ENCODE measurements at places on chromosomes 5 and 9.
A peak's percentile ranks its signal among the peaks of the same experiment; 100 is the strongest.

DNA sequence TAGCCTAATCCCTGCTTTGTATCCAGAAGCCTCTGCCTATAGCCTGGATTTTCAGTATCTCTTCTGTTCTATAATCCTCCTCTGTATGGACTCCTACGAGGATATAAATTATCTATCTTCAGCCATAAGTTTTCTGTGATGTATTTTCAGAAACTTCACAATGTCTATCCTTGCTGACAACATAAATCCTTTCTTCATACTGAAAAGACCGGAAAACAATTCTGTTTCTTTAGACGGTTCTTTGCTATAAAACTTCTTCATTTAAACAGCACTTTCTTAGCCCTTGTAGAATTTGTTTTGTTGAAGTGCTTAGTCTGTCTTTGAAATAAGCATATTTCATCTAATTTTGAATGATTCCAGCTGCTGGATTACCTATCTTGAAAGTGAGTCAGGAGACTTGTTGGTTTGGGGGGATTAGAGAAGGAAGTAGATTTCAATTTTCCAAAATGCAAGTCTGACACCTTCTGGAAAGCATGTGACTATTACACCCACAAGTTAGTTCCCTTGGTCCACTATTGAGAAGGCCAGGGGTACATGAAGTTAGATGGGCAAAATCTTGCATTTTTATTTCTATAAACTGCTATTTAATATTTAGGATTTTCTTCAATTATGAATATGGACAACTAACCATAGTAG, 96.3 kb upstream of the RANBP3L start:
- no peak for DNase-seq

- no peak for DNase-seq
Observed at GRCh38 chr9:68719847-68720246, 14.8 kb downstream of the PIP5K1B start.

GRCh38 chr9:111525056-111525977, at the start of gene ZNF483:
Gene ZNF483 (plus strand): TSS chr9:111525179. CDS start chr9:111527396, 2,217 bp downstream.
- DNase-seq: peak; percentile 82

DNA sequence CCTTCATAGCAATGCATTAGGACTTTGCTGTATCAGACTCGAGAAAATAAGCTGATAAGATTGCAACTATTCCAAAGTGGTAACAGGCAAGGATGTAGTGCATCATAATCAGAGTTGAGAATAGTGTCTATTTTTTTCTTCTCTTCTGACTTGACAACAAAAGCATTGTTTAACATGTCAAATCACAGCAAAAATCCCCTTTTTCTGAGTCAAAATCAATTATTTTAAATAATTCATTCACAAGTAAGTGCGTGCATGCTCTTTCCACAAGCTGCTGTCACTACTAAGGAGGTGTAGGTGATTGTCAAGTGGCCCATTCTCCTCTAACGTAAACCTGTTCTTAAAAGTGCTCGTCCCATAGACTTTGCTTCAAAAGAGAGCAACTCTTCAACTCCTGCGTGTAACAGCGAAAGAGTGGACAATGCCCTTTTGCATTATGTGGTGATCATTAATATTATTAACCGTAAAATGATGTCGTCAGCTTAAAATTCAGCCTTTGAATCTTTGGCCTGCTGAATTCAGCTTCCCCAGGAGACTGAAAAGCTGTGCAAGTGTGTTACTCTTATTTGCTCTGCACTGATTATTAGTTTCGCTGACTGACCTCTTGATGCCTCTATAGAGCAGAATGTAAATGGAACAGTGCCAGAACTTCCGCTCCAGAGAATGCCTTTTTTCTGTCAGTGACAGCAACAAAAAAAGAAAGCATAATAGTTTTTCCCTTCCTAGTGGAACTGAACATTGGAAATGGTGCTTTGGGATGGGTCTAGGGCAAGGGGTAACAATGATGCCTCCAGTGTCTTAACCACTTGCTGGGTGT, 680.8 kb upstream of the SEMA6A start:
- no peak for DNase-seq

DNA sequence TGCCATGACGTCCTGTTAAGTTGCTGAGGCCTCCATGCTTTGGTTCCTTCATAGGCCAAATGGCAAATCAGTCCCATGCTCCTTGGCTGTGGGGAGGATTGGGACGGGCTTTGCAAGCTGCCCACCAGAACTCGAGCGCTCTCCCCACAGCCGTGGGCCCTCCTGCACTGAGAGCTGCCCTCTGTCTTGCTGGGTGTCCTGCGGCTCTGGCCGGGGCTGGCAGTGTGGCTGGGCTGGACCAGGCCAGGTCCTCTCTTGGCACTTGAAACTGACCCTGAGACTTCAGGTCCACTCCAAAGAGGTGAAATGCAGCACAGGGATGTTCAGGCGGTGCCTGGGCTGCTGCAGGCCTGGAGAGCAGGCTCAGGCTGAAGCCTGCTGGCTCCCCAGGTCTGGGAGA, 7.0 kb downstream of the MYMK start:
- DNase-seq: no peak

GRCh38 chr9:101352892-101353463, 31.8 kb downstream of the BAAT start:
- DNase-seq: no peak

- no peak for DNase-seq
Observed at GRCh38 chr9:121242959-121243346, 25.0 kb upstream of the GSN start.

DNA sequence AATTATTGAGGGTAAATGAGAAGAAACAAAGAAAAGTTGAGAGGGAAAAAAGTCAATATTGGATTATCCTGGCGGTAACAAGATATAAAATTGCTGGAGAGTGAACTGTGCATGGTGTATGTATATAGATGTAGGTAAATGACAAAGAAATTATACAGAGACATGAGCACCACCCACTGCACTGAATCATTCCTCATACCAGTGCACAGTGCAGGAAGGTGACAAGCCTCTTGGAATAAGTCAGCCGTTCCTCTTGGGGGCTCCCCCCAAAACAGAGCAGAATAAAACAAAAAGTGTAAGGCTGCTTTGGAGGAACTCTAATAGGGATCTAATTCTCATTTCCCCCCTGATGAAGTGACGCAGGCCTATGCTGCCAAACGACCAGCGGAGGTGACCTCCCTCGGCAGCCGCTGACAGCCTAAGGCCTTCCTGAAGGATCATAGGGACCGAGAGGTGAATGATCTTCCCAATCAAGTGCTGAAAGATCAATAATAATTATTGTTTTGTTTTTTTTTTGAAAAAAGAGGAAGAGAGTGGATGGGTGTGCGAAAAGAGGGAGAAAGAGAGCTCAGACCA, 245.0 kb downstream of the PSAT1 start:
- no peak for DNase-seq

DNA sequence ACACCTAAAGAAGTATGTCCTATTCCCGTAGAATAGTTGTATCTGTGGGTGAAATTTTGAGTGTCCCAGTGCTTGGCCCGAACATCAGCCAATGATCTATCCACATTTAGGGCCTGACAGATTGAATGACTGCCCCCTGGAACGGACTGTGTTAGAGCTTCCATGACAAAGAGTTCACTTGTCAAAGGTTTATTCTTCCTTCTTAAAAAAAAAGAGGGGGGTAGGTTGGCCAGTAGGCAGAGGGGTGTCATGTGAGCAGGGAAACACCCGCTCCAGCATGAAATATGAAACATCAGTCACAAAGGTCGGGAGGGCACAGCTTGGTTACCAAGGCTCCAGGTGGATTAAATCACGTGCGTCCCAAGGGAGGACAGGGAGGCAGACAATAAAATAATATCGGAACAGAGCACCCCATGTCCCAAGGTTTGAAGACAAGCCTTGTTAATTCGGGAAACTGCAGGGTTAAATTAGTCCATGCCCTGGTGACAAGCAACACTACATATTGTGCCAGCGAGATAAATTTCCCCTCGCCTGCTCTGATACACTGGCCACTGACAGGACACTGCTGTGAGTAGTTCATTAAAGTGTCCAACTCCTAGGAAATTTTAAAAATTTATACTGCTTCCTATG, 401.2 kb downstream of the IRX1 start:
- DNase-seq: no peak

DNA sequence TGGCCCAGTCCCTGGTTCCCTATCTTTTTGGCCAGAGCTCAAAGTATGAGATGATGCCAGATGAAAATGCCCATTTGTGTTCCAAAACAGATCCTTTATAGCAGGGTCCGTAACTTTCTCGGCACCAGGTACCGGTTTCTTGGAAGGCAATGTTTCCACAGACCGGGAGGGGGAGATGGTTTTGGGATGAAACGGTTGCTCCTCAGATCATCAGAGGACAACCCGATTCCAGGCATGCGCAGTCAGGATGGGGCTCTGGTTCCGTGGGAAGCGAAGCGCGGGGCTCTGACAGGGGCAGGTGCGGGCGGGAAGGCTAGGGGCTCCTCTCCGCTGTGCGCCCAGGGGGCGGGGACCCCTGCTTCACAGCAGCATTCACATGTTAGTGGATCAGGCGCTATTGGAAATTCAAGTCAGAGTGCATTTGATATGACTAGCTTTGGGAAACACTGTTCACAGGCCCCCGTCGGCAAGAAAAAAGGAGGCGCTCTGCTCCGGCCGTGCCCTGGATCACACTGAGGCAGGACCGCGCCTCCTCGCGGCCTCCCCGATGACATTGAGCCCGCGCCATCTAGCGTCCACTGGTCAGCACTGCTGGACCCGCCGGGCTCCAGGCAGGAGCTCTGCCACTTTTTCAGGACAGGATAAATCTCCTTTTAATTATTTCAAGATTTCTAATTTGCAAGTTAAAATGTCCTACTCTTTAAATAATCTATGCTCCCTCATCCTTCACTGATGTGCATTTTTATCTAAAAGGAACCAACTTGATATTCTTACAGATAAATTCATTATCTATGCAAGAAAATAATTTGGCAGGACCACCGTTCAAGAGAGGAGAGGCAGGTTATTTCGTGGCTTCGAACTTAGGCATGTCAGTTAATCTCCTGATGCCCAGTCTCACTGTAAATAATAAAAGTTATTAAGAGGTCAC, 190.0 kb downstream of the FANCC start:
- peak; percentile 41 for DNase-seq

GRCh38 chr5:15518786-15519185, 18.8 kb downstream of the FBXL7 start:
- DNase-seq: no peak

- DNase-seq: peak; percentile 96
Observed at GRCh38 chr9:136728080-136728547, 14.6 kb downstream of the LCN10 start.

- DNase-seq: peak; percentile 85
Observed at GRCh38 chr9:89602978-89603766, 1.6 kb upstream of the GADD45G start.

- DNase-seq: no peak
Observed at GRCh38 chr5:66653325-66653724, 57.1 kb downstream of the MAST4 start.

DNA sequence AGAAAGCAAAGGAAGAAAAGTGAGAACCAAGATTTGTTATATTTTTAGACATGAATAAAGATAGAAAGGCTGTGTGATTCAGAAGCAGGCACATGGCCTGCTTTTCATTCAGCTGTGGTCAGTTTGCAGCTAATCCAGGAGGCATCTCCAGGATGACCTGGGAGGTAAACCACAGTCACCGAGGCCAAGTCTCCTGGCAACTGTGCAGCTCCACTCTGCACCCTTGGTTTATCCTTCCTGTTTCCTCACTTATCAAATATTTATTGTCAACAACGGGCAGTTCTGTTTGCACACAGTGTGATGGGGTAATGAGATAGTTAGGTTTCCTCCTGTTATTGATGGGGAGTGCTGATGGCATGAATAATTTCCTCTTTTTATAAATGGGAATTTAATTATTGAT, 243.0 kb downstream of the PSAT1 start:
- no peak for DNase-seq

- DNase-seq: no peak
Observed at GRCh38 chr5:84725946-84726570, 341.4 kb upstream of the EDIL3 start.

DNA sequence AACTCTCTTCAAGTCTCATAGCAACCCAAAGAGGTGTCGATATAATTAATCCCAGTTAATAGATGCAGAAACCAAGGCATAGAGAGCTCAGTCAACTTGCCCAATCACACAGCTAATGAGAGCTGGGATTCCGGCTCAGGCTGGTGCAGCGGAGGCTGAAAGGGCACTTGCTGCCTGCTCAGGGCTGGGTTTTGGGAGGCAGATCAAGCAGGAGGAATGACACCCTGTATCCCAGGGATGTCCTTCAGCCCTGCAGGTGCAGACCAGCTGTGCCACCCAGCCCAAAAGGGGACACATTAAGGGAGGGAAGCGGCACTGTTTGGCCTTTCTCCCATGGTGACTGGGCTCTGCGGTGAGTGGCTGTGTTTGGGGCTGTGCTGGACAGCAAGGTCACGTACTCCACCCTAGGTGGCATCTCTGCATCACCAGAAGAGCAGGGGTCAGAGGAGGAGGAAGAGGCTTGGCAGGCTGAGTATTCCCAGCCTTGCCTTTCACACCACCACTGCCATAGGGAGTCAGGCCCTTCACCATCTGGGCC, 124.1 kb downstream of the MVB12B start:
- no peak for DNase-seq

- no peak for DNase-seq
Observed at GRCh38 chr9:27818348-27818747, 245.1 kb upstream of the C9orf72 start.

GRCh38 chr9:16030528-16031185, 477.8 kb downstream of the CCDC171 start:
- no peak for DNase-seq

- no peak for DNase-seq
Observed at GRCh38 chr5:56637321-56637920, 177.9 kb upstream of the MAP3K1 start.

GRCh38 chr9:121963528-121963995, 129.5 kb downstream of the TTLL11 start:
- no peak for DNase-seq

- DNase-seq: no peak
Observed at GRCh38 chr9:72753266-72753893, 199.5 kb downstream of the ALDH1A1 start.

DNA sequence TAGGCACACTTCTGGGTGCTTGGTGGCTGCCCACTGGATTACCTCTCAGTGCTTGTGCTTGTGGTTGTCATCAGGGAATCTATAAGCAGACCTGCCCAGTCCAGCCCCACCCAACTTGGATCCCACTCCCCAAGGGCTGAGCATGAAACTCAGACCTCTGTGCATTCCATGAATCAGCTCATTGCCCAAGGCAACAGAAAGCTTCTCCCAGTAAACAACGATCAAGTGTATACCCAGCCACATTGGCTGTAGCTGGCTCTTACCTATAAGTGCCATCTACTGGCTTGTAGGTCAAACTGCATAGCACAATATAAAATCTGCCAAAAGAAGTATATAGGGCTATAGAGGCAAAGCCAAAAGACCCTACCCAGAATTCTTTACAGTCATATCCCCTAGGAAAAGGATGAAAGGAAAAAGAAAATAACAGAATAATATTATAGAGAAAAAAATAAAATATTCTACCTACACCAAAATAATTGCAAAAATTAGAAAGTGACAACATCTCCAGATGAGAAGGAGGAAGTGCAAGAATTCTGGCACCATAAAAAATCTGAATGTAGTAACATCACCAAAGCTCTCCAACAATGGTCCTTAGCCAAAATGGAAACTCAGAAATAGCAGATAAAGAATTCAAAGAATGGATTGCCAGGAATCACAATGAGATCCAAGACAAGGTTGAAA, 321.0 kb upstream of the TRPC7 start:
- no peak for DNase-seq

GRCh38 chr9:4690144-4690543, 10.8 kb downstream of the CDC37L1 start:
- DNase-seq: no peak

All from CD4-positive, alpha-beta T cell (primary cell).